ENCODE measurements at places on chromosomes 1 and 21.
A peak's percentile ranks its signal among the peaks of the same experiment; 100 is the strongest.

DNA sequence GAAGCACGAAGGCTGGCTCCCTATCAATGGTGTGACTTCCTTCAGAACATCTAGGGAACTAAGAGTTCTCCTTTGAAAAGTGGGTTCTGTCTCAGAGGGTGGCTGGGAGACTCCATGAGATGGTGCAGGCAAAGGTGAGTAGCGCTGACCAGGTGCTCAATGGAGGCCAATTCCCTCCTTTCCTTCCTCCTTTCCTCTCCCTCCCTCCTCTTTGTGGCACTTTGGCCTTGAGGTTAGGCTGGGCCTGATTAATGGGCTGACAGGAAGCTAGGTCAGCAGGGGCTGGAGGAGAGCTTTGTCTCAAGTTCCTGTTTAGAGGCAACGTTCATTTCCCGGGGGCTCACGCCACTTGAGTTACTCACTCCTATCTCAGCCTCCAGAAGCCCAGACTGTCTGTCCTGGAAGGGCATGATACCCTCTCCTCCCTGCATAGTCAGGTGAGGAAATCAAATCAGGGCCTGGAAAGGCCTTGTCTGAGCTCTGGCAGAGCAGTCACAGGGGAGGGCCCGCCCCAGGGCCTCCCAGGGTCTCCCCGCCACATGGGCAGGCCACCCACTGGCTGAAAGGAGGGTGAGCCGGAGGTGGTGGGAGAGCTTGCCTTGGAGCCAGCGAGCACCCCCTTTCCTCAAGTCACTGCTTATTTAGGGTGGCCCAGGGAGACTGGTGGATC, 58.4 kb upstream of the SSBP3 start:
- DNase-seq, result peak; percentile 82

DNA sequence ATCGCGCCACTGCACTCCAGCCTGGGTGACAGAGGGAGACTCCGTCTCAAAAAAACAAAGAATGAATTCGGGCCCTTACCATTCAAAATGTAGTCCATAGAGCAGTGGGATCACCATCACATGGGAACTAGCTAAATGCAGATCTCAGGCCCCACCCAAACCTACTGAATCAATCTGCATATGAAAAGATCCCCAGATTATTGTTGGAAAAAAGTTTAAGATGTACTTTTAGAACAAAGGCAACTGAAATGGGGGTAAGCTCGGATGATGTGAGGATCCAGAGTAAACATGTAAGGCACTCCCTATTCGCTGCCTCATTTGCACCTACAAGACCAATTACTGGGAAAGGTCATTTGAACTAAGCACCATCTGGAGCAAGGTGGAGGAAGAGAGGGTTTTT, 803 bp upstream of the FLAD1 start:
- DNase-seq, result no peak

DNA sequence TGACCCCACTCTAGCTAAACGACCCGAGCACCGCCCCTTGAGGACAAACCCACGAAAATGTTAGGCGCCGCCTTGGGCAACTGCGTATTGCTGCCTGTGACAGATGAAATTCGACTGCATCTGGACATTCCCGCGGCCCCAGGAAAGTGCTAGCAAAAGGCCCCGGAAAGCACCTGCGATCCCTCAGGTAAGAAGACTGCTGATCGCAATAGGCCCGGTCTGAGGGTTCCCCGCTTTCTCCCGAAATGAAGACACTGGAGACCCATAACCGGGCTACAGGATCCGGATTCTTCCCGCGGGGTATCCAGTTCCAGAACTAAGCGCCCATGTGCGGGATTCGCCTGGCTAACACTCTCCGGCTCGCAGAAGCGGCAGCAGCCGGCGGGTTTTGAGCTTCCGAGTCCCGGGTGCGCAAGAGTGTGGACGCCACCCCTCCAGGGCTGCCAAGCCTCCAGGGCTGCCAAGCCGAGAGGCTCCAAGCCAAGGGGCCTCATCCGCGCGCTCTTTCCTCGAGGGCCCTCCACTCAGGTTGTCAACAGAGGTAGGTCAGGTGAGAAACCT, 157.9 kb upstream of the NBPF11 start:
- no peak for DNase-seq

DNA sequence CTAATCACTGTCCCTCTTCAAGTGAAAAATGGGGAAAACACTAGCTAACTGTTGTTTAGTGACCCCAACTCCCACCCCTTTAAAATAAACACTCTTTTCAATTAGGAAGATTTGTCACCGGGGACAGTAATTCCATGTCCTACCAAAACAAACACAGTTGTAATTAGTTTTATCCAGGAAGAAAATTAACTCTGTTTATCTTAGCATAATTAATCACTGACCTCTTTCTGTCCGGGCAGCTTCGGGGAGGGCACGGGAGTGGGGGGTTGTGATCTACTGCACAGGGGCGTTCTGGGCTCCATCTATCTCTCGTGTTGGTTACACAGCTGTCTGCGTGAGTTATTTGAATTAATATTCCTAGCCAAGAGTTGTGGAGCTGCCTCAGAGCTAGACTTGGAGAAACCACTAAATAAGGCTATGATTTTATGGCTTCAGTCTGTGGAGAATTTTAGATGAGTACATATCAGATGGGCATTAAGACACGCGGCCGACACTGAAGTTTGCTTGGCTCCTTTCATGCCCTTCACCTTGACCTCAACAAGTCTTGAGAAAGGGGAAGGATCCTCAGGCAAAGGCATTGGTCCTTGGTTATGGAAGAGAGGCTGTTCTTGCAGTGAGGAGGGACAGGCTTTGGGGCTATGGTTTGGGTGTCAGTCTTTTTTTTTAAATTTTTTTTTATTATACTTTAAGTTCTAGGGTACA, 102.0 kb upstream of the TRABD2B start:
- DNase-seq, result no peak

GRCh38 chr21:33942426-33942825, 26.8 kb upstream of the ATP5PO start:
- DNase-seq, result no peak

- DNase-seq, result no peak
Measured at GRCh38 chr1:183249941-183250452, 63.9 kb downstream of the LAMC2 start.

DNA sequence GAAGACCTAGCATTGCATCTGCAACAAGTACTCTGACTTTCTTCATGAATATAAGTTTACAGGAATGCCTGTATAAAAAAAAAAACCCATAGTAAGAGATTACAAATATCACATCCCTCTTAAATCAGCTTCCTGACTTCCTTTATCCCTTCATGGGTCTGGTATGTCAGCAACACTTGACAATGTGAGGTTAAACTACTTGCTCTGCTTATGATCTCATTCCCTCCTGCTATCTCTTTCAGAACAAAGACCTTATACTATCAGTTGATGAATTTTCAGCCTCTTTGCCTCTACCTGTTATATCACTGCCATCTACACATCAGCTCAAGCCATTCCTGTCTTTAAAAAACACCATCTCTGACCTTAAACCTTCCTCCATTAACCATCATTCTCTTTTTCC, 130.9 kb upstream of the SAMSN1 start:
- DNase-seq, result no peak

Measured in HL-60 (cell line).